Activated B cell treated with CpG ODN at 0.5 μM for 24 hours (primary cell): ENCODE measurements at places on chromosomes 4 and X. TPM values are rescaled to one million over a fixed set of nuclear protein-coding genes. Genes with fewer than 3 reads are reported as not detected.
A peak's percentile ranks its signal among the peaks of the same experiment; 100 is the strongest.

- no peak for DNase-seq
These were observed 30.9 kb downstream of the LRPAP1 start for GRCh38 chr4:3501126-3501824.

DNA sequence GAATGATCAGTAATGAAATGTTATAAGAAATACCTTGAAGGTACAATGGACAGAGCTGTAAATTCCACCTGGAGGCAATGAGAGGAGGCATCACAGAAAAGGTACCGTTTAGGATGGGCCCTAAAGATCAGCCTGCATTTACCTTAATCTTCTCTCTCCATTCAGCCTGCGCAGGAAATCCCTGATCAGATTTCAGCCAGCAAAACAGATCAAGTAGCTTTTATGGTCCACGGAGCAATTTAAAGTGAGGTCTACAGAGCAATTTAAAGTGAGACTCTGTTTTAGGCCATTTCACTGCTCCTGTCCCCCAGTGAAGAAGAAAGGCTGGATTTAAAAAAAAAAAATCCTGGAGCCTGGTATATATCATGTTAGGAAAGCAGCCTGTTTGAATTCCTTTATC lies 195.1 kb upstream of the VCX start:
- no peak for DNase-seq

- no peak for DNase-seq
These were observed 30.7 kb upstream of the ATP6AP2 start for GRCh38 chrX:40550066-40550465.

GRCh38 chr4:91830681-91831395 lies 472.9 kb upstream of the GRID2 start:
- no peak for DNase-seq

DNA sequence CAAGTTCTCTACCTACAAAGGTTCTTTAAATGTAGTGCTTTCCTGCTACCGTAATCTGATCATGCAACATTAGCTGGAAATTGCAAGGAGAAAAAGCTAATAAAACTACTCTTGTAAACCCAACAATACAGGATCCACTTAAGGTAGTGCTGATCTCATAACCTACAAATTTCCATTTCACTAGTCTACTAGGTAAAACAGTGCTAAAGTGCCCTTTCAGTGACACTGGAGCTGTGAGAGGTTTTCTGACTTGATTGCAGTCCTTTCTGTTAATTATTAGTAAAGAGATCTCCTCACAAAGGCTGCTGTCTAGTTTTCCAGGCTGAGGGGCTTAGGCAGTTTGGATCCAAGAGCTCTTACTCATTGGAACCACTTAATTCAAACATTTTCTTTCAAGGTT lies 1118.7 kb downstream of the SH3BGRL start:
- no peak for DNase-seq

GRCh38 chrX:153438532-153438931 lies 7.3 kb downstream of the TREX2 start:
- no peak for DNase-seq

GRCh38 chrX:53685711-53686110 lies 808 bp downstream of the HUWE1 start:
- no peak for DNase-seq

GRCh38 chrX:154059729-154060245 lies 37.7 kb downstream of the MECP2 start:
- no peak for DNase-seq

GRCh38 chrX:47218920-47219815 lies 687 bp downstream of the CDK16 start:
- peak; percentile 42 for DNase-seq

DNA sequence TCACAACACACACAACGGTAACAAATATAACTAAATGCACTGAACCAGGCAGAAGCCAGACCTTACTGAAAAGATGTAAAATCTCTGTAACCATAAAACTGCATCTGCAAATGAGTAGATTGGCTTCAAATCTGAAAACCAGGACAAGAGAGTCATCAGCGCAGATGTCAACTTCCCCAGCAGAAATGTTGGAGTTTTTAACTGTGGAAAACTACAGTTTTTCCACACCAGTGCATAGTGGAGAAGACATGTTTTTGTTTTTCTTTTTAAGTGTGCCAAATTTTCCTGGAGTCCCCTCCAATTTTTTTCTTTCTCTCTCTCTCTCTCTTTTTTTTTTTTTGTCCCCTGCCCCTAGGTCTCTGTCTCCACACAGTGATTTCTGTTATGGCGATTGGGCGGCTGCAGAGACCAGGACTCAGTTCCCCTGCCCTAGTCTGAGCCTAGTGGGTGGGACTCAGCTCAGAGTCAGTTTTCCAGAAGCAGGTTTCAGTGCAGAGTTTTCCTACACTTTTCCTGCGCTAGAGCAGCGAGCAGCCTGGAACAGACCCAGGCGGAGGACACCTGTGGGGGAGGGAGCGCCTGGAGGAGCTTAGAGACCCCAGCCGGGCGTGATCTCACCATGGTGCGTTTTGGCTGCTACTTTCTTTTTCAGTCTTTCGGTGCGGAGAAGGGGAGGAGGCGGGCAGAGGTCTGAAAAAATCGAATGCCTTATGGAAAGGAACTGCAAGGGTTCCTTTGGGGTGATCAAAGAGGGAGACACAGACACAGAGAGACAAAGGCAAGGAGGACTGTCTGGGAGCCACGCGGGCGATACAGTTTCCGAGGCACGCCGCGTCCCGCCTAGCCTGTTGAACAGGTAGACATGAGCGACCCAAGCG lies at the start of gene GUCY1A1:
Gene GUCY1A1 (plus strand): TSS at position 505 of the 878 bp plus-strand sequence. CDS start 30,020 bp downstream, outside the sequence.
- peak; percentile 14 for DNase-seq

GRCh38 chr4:122279670-122280069 lies 99.1 kb upstream of the ADAD1 start:
- no peak for DNase-seq

- no peak for DNase-seq
These were observed 161.2 kb upstream of the AMOT start for GRCh38 chrX:113001836-113002235.

DNA sequence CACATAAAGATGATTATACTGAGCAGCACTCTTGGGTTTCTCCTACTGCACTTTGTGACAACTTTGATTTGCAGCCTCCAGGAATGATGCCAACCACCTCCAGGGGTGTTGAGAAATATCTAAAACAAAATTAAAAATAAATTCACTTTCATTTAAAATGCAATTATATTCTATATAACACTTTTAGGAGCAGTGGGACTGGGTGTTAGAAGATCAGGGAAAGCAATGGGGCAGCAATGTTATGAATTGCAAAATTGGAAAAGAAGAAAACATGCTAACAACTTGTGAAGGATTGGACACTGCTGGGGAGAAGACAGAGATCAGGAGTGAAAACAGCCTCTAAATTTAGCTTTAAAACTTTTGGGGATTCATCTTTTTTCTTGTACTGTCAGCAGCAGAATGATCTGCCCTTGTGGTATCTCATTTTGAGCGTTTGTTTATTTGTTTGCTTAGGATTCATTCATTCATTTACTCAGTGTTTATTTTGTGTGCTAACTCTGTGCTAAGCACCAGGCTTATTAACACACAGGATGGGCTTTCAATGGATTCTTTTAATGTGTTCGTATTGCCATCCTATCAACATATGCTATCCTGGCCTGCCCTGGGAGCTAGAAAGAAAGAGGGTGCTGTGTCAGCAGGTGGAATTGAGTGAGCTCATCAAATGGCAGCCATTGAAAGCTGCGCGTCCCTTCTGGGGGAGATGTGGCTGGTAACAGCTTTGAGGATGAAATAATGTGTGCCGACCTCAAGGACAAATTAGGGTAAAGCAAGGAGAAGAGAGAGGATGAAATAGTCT lies 96.5 kb downstream of the FRMPD4 start:
- no peak for DNase-seq

GRCh38 chr4:70768301-70768948 lies 46.7 kb downstream of the RUFY3 start:
- no peak for DNase-seq

- no peak for DNase-seq
These were observed 40.3 kb downstream of the ATP11C start for GRCh38 chrX:139892512-139892911.

- no peak for DNase-seq
These were observed 372.2 kb downstream of the INPP4B start for GRCh38 chr4:142473960-142474338.

GRCh38 chr4:6699388-6699787 lies 5.7 kb downstream of the S100P start:
- no peak for DNase-seq

DNA sequence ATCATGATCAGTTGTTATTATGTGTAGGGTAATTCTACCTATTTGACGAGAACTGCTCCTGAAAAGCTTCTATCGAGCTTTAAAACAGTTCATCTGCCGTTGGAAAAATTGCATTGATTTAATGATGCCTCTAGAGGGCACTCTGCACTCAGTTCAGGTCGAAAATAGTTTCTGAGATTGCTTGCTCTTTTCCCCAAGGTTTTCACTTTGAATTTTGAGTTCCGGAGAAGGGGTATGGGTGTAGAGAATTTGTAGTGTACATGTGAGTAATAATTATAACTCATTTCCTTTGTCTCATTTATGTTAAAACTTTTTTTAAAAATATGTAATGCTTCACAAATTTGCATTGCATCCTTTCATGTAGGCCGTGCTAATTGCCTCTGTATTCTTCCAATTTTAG lies 28.4 kb upstream of the TNIP3 start:
- no peak for DNase-seq

DNA sequence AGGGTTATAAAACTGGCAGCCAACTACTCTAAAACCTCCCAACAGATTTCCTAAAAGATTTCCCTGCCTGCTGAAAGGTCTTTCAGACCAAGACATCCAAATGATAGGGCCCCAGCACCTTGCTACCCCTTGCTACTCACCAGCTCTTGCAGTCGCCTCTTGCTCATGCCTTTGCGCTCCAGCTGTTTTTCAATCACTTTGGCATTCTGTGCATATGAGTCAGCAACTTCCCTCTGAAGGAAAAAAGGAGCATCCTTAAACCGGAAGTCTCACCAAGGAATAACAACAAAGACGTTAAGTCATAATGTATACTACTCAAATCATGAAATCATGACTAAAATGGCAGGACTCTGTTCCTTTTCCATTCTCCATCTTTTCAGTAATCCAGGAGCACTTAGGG lies 24.0 kb downstream of the STEEP1 start:
- DNase-seq, result no peak

DNA sequence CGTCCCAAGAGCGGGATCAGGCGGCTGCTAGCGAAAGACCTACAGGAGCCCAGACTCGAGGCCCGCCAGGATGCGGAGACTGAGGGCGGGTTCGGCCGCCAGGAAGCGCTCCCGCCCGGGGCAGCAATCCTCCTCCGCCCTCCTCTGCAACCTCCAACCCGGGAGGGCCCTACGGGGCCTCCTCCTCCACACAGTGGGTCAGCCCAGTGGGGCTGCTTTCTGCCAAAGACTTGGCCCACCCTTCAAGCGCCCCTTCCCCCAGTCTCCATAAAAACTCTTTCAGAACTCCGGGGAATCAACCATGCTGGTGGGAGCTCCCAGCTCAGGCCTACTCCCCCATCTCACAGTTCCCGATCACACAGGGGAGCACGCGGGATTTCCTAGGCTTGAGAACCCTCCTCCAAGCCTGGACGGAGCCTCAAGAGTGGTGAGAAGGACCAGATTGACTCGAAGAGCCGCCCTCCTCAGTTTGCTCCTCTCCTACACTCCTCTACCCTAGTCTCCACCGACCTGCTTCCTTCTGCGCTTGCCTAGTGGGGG lies 77.5 kb downstream of the RLIM start:
- no peak for DNase-seq

DNA sequence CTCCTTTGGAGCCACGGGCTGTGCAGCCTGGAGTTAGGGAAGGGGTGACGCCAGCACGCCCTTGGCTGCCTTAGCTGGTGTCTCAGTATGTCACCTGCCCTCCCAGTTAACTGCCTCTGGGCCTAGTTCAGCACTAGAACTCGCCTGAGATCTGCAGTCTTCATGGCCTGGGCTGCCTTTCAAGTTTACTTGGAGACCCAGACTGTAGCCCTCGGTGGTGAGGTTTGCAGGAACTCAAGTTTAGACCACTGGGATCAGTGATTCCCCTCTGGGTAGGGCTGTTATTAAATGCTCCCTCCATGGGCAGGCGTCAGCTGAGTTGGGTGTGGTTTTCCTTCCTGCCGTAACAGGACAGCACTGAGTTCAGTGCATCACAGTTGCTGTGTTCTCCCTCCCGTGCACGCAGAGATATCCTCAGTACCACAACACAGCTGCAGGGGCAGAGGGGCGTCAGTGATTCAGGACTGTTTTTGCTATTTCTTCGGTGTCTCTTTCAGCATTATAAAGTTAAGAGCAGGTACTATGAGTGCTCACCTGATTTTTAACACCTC lies 30.5 kb downstream of the PLAC8 start:
- DNase-seq, result peak; percentile 33

- DNase-seq, result no peak
These were observed 72.9 kb downstream of the FAM9B start for GRCh38 chrX:8960957-8961468.

DNA sequence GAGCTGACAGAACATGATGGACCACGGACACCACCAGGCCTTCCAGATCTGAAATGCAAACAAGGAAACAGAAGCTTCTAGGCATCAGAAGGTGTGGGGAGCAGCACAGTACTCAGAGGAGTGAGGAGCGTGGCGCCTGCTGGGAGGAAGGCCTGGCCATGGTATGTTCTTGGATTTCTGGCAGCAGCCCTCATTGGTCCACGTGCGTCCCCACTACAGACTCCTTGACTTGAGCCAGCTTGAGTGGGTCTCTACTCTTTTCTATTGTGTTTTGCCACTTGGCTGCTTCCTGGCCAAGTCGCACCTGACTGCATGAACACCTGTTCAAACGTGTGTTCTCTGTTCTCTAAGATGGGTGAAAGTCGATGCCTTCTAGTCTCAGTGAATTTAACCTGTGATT lies 18.0 kb downstream of the ZNF275 start:
- DNase-seq, result no peak

GRCh38 chrX:130594453-130594916 lies 192.7 kb downstream of the RBMX2 start:
- no peak for DNase-seq

- DNase-seq, result no peak
These were observed 8.5 kb downstream of the EVC start for GRCh38 chr4:5719350-5720055.

GRCh38 chr4:155952501-155952901 lies 1.2 kb downstream of the CTSO start:
- DNase-seq, result no peak

- DNase-seq, result no peak
These were observed 40.0 kb upstream of the SMARCA5 start for GRCh38 chr4:143473334-143474126.

DNA sequence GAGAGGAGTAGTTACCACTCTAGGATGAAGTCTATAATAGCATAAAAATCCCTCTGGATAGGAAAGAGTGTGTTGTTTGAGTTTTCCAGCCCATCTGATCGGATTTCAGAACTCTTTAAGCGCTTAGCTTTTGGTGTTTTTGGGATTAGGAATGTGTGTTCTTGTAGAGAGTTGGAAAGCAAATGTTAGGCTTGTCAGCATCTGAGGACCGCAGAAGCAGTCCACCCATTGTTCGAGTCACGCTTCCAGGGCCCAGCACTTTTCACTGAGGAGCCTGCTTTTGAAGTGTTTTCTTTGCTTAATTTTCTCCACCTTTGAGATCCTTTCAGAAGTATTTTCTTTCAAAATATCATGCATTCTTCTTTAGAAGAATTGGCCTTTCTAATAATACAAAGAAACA lies 306.2 kb downstream of the TENM3 start:
- no peak for DNase-seq

Gene SLIT2
- total RNA-seq, result 0.18 TPM in 1 of 2 replicates, not detected in the other

Gene ARX
- total RNA-seq, result not detected in 2 replicates

Gene DCAF12L2
- total RNA-seq, result not detected in 2 replicates

Gene NLGN4X
- total RNA-seq, result 0.22 and 0.35 TPM in 2 replicates

Gene MAP7D2
- 0.16 and 0.32 TPM in 2 replicates for total RNA-seq

Gene COX7B2
- total RNA-seq, result not detected in 2 replicates

Gene MOB1B
- total RNA-seq, result 22.2 and 23.4 TPM in 2 replicates

Gene RPL39
- total RNA-seq, result 3,684 and 4,270 TPM in 2 replicates

Gene TMPRSS11D
- total RNA-seq, result not detected in 2 replicates

Gene JCHAIN
- total RNA-seq, result 47.0 and 53.7 TPM in 2 replicates

Gene FAM9C
- total RNA-seq, result not detected in 2 replicates

Gene WNK3
- total RNA-seq, result 0.40 and 0.46 TPM in 2 replicates
